ENCODE measurements at places on chromosomes 13 and 19.

DNA sequence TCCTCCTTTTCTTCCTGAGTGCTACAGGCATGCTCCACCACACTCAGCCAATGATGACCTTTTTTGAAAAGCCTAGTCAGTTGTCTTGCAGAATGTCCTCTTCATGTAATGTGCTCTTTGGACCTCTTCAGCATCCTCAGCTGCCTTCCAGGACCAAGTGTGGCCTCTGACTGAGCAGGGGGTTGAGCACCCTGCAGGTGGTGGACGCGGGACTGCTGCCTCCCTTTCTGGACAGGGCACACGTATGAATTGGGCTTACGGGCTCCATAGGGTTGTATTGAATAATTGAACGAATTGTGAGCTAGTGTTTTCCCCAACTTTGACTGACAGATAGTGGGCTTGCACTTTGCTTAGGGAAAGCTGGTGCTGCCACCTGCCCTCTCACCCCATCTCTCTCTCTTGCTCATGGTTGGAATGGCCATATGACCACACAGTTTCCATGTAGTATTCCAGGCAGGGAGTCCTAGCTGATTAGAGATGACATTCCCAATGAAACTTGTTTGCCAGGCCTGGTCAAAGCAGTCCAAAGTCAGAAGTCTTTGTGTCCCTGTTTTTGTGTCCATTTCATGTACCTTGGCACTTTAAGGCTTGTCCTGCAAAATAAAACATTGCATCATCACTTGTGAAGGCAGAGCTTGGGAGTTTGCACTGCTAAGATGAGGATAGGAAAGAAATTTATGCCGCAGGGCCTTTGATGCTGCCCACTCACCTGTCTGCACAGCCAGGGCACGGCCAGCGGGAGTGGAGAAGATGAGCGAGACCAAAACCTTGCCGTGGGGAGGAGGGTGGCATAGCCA is 76.3 kb upstream of the NPAS1 start:
- DNase-seq, result no peak

DNA sequence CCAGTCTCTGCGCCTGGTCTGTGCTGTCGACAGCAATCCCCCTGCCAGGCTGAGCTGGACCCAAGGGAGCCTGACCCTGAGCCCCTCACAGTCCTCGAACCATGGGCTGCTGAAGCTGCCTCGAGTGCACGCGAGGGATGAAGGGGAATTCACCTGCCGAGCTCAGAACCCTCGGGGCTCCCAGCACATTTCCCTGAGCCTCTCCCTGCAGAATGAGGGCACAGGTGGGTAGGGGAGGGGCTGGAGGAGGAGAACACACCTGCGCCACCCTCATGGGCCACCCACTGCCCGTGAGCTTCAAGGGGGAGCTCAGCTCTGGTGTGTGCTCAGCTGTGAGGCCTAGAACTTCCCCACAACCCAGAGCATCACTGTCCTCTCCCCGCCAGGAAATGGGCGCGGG is 38.6 kb upstream of the CD33 start:
- DNase-seq, result no peak

- no peak for DNase-seq
Observed at GRCh38 chr19:45780448-45781213, 1.7 kb downstream of the DMPK start.

- DNase-seq, result no peak
Observed at GRCh38 chr19:3136684-3137055, 837 bp downstream of the GNA15 start.

- peak; percentile 81 for DNase-seq
Observed at GRCh38 chr13:99310382-99311031, 3.3 kb upstream of the GPR183 start.

DNA sequence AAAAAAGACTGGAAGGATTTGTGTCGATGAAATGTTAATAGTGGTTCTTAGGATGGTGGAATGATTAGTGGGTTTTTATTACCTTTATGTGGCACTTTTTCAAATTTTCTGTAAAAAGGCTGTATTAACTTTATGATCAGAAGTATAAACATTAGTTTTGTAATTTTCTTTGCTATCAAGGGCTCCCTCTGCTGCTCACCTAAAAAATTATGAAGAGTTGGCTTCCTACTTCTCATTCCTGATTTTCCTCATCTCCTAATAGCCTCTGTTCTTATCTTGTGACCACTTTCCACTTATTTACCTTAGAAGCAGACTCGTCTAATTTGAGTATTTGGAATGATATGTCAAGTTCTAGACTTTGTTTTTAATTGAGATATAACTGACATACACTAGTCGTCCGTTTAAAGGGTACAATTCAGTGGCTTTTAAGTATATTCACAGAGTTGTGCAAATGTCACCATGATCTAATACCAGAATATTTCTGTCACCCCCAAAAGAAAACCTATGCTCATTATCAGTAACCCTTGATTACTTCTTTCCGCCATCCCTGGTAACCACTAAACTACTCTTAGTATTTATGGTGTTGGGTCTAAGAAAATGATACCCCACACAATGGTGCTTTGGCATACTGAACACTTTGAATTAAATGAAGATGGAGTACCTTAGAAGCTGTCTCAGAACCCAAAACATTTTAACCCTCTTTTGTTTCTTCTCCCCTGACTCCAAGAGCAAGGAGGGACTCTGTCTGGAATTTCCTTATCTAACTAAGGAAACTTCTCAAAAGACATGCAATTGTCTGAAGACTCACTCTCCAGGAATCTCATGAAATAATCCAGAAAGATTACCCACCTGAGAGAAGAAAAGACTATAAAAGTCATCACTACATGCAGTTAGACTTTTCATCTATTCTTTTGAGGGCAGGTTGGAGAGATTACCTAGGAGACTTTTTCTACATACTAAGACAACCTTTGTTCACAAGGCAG is 311.3 kb downstream of the DLEU7 start:
- DNase-seq, result no peak

DNA sequence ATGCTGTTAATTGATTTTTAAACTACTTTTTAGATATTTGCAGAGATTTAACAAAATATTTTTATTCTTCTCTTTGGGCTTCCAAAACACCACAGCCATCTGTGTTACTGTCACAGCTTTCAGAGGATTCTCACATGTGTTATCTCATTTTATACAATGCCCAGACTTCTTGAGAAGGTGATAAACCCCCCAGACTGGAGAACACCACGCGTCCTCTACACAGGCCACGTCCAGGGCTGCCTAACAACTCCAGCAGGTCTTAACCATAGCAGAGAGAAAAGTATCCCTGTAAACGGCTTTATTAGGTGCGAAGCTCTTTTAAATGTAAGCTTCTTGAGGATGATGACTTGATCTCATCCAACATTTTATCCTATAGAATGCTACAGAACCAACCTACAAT is 2.0 kb downstream of the GPR183 start:
- DNase-seq, result no peak

GRCh38 chr13:31725841-31726240 is 13.5 kb upstream of the RXFP2 start:
- no peak for DNase-seq

GRCh38 chr19:17385878-17386611 is 8.0 kb downstream of the CCDC194 start:
- DNase-seq, result no peak

- DNase-seq, result no peak
Observed at GRCh38 chr13:111049791-111050538, 65.1 kb upstream of the ARHGEF7 start.

- DNase-seq, result no peak
Observed at GRCh38 chr13:49399801-49400472, 43.9 kb downstream of the CAB39L start.

GRCh38 chr13:86830046-86830445 is 841.1 kb upstream of the SLITRK5 start:
- no peak for DNase-seq

DNA sequence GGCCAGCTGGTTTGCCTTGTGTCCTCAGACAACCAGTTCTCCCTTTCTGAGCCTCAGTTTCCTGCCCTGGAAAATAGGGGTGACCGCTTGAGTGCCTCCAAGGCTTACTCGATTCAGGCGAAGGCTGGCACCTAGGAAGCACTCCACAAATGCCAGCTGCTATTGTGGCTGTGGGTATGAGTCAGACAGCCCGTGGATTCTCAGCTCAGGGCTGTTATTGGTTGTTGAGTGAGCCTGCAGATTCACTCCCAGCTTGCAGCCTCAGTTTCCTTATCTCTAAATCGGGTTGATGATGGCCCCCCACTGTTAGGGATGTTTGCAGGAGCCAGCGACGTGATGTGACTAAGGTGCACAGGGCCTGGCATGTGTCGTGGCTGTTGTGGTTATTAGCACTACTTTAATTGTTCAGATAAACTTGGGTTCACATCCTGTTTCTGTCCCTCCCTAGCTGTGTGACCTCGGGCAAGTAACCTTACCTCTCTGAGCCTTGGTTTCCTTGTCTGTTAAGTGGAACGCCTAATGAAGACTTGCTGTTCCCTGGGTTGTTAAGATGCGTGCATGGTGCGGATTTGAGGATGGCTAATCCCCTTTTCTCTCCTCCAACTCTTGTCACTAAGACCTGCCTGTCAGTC is 2.4 kb downstream of the MARK4 start:
- no peak for DNase-seq

GRCh38 chr19:45887200-45887710 is 1.3 kb upstream of the IRF2BP1 start:
- DNase-seq, result no peak

GRCh38 chr19:23778566-23778965 is 19.9 kb upstream of the ZNF681 start:
- DNase-seq, result no peak

GRCh38 chr13:109665240-109665639 is 121.1 kb downstream of the IRS2 start:
- no peak for DNase-seq

GRCh38 chr19:44260343-44260681 is 626 bp downstream of the ZNF233 start:
- DNase-seq, result no peak

GRCh38 chr13:48819899-48820298 is 155.8 kb upstream of the FNDC3A start:
- no peak for DNase-seq

DNA sequence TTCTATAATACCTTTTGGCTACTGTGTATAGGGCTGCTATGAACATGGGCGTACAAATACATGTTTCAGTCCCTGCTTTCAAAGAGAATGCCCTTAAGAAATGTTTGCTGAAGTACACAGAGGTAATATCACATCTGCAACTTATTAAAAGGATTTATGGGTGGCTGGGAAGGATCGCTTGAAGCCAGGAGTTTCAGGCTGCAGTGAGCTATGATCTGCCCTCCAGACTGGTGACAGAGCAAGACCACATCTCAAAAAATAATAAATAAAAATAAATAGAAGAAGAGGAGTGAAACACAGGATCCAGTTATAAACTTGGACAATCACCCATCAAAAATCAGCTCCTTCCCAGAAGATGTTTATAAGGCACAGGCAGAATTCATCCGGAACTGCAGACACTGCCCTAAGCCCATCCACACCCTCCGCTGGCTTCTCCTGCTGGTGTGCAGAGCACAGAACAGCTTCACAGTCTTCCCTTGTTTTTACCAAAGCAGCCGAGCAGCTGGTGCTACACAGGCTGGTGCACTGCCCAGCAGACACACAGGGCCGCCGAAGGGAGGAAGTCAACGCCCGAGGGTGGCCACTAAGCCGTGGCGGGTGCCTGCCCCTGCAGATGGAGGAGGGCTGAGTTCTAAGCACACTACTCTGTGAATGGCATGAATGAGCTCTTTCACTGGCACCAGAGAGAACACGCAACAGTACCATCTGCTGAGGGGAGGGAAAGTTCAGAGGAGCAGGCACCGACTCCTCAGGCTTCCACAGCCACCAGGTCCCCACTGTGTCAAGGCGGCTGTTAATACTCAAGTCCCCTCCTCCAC is 44.0 kb downstream of the BRD4 start:
- DNase-seq, result no peak

DNA sequence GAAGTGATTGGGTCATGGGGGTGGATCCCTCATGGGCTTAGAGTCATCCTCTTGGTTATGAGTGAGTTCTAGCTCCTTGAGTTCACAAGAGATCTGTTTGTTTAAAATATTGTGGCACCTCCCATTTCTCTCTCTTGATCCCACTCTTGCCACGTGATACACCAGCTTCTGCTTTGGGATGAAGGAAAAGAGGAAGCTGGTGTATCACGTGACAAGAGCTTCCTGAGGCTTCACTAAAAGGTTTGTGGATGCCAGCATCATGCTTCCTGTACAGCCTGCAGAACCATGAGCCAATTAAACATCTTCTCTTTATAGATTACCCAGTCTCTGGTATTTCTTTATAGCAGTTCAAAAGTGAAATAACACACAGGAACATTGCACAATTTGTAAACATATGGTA is 352.5 kb upstream of the ATXN8OS start:
- no peak for DNase-seq

DNA sequence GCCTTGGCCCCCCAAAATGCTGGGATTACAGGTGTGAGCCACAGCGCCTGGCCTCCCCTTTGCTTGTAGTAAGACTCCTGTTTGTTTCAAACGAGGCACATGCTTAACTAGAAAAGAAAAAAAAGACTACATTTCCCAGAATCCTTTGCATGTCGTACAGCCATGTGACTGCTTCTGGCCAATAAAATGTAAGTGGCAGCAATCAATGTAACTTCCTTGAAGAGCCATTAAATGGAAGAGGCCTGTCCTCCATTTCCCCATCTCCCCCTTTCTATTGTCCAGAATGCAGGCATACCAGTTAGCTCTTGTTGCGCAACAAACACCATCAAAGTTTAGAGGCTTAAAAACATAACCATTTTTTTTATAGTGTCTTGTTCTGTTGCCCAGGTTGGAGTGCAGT is 10.4 kb upstream of the GPR32 start:
- DNase-seq, result no peak

- no peak for DNase-seq
Observed at GRCh38 chr13:106986687-106987426, 418.9 kb upstream of the ARGLU1 start.

DNA sequence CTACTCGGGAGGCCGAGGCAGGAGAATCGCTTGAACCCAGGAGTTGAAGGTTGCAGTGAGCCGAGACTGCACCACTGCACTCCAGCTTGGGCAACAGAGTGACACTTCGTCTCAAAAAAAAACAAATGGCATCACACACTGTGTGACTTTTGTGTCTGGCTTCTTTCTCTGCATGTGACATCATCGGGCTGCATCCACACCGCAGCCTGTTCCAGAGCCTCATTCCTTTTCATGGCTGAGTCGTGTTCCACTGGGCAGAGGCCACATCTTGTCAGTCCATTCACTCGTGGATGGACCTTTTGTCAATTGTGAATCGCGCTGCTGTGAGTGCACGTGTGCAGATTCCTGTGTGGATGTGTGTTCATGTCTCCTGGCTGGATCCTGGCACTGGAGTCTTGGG is 8.3 kb downstream of the THOP1 start:
- DNase-seq, result no peak

DNA sequence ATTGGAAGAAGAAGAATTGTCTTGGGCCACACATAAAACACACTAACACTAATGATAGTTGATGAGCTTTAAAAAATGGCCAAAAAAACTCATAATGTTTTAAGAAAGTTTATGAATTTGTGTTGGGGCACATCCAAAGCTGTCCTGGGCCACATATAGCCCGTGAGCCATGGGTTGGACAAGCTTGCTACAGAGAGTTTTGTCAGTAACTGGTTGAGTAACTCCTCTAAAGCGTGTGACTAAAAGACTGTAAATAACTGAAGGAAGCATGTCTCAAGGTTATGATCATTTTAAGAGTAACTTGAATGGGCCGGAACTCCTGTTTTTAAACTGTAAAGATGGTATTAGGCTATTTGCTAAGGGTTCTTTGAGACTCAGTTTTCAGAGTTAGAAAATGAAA is 118.0 kb downstream of the KL start:
- DNase-seq, result no peak

GRCh38 chr19:39372941-39373340 is 18.0 kb downstream of the PAF1 start:
- DNase-seq, result no peak

GRCh38 chr19:56111601-56112312 is 9.3 kb downstream of the ZNF787 start:
- no peak for DNase-seq

Data from AG09309 (cell line).